ENCODE measurements at places on chromosomes 4 and X.
A peak's percentile ranks its signal among the peaks of the same experiment; 100 is the strongest.

DNA sequence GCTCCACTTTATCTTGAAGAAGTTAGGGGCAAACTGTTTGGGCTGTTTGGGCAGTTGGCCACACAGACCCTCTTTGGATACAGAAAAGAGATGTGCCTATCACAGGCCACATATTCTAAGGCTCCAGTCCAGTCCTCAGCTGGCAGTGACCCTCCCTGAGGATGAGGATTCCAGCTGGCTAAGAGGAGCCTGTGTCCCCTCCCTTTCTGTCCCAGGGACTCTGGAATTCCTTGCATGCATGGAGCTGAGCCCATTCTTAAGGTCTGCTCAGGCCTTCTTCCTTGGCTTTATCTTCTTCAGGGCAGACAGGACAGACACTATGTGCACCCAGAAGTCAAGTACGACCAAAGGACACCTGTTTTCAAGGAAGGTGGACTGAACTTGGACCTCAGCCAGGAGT, 23.8 kb upstream of the GK2 start:
- no peak for DNase-seq

DNA sequence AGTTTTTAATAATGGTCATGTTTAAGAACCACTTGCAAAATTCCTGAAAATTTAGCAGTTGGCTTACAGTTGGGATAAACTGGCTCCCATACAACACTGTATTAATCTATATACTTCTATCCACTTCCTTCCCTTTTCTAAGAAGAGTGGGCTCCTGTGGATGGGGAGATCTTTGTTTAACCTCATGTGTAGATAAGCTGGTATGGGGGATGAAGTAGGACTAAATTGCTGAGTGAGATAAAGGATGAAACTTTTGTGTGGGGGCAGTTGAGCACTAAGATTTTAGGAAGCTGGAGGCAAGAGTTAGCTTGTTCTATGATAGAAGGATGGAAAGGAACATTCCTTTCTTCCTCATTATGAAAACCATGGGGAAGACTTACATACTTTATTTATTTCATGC, 54.6 kb upstream of the ATP8A1 start:
- DNase-seq = no peak

DNA sequence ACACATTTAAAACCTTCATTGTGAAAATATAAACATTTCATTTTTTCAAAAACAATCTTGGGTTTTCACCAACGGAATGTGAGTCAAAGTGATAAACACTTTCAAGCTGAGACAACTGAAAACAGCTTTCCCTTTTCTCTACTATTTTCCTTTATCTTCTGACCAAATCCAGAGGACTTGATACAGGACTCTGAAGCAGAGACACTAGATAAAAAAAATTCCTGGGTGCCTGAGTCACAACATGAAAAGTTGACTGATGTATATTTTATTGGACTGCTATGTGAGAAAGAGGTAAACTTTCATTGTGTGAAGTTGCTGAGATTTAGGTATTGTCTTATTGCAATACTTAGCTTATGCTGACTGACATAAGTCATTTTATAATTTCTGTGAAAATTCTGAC, 411.2 kb downstream of the SPOCK3 start:
- DNase-seq = no peak

GRCh38 chr4:145887241-145887991, 51.2 kb downstream of the ZNF827 start:
- no peak for DNase-seq

GRCh38 chrX:134880866-134881265, 109.9 kb upstream of the SMIM10 start:
- no peak for DNase-seq

DNA sequence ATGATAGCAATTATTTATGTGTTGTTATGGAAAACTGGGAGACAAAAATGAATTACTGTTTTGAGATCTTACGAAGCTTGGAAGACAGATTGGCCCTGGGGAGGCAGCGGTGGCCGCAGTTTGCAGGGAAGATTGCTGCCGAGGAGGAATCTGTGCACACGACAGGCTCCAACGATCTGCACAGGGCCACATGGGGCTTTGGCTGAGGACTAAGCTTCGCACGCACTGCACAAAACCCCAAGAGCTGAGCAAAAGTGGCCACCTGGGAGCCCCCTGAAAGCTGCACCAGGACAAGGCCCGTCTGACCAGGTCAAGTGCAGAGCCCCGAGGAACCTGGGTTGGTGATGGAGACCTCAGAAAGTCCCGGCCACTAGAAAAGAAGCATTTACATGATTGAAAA, 5.2 kb upstream of the PDE6B start:
- DNase-seq = no peak

DNA sequence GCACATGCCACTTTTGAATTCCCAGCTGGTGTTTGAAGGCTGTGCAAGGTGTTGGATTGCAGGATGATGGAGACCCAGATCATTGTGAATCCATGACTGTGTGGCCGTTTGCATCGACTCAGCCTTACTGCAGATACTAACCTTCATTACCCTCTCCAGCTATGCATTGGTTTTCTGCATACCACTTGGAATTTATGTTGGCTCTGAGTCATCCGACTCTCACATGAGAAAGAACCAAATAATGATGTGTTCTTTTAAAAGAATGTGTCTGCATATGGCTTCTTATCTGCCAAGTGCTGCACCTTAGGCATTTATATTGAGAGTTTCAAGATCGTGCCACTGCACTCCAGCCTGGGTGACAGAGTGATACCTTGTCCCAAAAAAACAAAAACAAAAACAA, 106.7 kb upstream of the PRKX start:
- no peak for DNase-seq

- peak; percentile 91 for DNase-seq
Measured at GRCh38 chr4:61200187-61200915, at the start of gene ADGRL3. Gene ADGRL3 (plus strand): TSS chr4:61200326.

Data from NCI-H69 (cell line).